Stimulated activated CD8-positive, alpha-beta memory T cell treated with anti-CD3 and anti-CD28 coated beads, Interleukin-7, amount 100 ng/mL, for 4 hours (primary cell): ENCODE measurements at places on chromosomes 4 and X.

DNA sequence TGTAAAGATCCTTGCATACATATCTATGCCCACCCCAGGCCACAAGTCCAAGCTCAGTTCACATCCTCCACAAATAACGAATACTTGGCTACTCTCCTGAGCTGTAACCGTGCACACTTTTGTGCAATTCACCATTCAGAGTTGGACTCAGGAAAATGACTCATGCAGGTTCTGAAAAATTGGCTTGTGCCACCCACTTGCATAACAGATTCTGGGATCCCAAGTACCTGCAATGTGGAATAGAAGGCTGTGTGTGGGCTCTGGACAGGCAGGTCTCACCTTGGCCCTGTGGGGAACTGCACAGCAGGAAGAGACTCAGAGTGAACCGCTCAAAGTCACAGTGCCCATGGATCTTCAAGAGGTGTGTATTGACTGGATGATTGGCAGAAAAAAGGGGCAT, 502.7 kb downstream of the PACRGL start:
- DNase-seq, result no peak

GRCh38 chrX:46865281-46865680, 28.4 kb downstream of the RP2 start:
- DNase-seq, result no peak

GRCh38 chr4:155582971-155583437, 83.6 kb upstream of the GUCY1A1 start:
- no peak for DNase-seq

DNA sequence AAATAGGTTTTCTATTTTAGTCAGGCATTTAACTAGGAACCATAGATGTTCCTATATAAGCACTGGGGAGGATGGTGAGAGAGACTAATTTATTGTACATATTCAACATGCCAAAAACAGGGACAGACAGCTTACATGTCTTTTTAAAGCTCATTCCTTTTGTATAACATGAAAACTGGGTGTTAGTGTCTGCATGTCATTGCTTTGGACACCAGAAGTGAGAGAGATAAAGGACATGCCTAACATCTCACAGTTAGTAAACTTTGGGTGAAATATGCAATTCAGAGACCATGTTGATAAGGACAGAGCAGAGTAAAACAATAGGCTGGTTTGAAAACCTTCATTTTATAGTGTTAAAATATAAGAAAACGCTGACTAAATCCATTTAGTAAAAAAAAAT, 860.0 kb upstream of the LCORL start:
- DNase-seq, result no peak

DNA sequence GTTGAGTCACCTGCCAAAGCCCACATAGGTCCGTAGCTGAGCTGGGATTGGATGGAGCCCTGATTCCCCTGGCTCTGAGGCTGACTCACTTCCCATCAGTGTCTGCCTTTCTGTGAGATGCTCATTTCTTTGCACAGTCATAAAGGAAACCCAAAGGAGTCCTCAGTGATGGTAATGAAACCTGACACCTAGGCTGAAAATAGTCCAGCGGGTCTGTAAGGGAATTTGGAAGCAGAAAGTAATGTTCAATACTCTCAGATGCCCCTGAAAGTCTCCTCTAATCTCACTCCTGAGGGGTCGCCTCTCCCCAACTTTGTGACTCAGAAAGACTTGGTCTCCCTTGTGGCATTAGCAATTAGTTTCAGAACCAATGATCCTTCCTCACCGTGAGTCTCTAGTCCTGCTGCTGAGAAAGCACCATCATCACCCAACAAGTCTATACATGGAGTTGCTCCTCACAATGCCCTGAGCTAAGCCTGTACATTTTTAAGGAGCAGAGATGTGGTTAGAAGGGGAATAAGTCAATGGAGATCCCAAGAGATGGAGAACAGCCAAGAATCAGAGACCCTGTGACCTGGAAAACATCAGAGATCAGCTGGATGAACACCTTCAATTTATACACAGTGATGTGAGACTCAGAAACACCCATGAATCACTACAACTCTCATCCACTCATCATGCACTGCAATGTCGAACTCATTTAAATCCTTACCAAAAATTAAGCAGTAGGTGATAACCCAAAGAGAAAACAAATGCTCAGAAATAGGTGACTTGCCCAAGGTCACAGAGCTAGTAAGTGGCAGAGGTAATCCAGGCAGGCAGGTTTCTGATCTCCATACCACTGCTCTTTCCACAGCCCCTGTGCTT, 219.0 kb upstream of the CPEB2 start:
- no peak for DNase-seq

DNA sequence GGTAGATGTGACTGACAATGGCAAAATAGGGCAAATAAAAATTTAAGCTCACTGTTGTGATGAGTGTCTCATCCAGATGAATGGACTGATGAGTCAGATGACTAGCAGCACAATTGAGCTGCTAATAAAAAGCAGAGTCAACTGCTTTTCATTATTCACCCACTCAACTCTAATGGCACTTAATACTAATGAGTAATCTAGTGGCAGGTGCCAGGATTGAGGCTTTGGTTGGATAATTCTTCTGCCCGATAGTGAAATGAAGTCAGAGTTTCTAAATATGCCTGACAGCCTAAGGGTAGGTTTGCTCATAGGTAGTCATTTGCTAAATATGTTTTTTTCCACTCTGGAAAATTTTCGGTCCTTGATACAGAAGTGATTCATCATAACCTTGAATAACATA, 10.4 kb downstream of the OGT start:
- no peak for DNase-seq

DNA sequence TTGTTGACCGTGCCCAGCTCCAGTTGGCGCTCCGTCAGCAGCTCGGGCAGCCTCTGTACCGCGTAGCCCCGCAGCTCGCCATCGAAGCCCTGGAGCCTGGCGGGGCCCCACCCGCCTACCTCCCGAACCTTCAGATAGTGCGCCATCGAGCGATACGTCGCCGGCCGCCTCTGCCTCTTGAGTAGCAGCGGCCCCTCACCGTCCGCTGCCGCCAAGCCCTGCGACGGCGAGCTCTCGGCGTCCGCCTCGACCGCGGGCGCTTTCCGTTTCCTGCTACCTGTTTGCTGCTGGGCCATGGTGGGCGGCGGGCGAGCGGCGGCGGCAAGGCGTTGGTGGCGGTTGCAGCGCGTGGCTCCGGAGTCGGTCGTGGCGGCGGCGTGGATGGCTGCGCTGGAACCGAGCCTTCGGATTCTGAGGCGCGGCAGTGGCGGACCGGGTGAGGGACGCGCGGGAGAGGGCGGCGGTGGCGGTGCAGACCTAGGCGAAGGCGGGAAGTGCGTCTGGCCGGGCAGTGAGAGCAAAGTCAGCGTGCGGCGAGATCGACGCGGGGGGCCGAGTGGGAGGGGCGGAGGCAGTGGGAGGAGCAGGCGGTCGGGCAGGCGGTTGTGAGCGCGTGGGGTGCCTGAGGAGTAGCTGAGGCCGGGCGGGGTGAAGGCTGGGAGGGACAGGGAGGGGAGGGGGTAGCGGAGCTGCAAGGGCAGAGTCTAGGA, at the start of gene DCAF12L1:
TSS of gene DCAF12L1 (minus strand) at position 502 of the 710 bp plus-strand sequence. CDS start at position 296, 206 bp downstream.
- DNase-seq, result no peak

- DNase-seq, result no peak
Measured at GRCh38 chrX:38768079-38768478, 33.2 kb upstream of the MID1IP1 start.

DNA sequence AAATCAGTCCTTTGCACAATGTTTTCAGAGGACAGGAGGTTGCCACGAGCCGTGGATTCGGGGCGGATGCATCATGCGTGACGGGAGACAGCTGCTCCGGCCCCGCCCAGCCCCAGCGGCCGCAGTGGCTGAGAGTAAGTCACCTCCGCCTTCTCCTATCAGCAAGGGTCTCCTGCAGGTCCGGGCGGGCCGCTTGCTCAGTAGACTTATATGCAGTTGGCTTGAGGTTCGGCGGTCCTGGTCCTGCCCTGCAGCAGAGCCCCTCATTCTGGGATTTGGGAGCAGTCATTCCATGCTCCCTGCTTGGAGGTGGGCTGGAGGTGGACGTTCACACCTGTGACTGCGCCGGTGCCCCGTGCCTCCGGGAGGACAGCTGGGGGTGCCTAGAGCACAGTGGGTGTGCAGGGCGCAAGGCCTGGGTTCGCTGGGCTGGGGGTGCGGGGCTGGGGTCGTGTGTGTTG, 86.3 kb upstream of the ADRA2C start:
- no peak for DNase-seq

DNA sequence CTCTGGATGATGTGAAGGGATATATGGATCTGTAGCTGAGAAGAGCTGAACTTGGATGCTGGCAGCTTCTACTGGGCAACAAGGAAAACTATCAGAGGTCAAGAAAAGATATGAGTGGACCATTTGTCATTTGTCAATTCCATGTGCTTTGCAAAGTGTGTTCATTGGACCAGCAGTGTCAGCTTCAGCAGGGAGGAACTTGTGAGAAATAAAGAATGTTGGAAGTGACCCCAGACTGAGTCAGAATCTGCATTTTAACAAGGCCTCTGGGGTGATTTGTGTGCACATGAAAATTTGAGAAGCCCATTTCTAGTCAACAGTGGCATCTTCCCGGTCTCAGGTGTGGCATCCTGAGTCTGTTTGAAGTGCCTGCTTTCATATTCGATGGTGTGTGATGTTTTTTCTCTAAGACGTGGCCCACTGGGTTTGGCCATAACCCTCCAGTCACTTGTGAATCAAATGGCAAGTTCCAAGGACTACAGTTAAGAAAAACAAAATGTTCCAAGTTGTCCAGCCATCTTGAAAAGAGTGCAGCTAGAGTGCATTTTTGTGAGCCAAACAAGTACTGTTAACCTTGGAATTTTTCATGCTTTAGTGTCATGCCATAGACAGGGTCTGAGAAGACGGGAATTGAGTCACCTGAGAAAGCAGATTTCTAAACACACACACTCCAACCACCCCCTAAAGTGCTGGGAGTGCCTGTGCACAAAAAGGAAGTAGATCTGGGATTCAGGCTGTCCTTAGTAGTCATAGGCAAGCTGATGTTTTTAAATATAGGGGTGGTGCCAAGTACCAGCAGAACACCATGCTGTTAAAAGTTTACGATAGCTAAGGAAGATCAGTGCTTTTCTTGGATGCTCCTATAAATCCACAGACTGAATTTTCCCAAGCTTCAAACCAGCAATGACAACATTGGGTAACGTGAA, 26.4 kb downstream of the GPM6B start:
- no peak for DNase-seq

DNA sequence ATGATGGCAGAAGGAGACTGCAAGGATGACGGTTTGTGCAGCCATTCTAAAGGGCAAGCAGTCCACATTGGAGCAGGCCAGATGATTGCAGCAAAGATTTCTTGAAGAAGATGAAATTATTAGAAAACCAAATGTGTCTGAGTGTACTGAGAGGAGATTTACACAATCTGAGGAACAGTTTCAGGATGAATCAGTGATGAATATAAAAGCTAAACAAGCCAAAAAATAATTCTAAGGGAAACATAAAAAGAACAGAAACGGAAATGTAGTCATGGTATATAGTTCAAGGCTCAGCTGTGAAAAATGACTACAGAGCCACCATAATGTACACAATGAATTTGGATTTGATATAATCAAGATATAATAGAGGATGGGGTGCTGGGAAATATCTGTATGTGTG, 168.5 kb downstream of the PDGFC start:
- no peak for DNase-seq

DNA sequence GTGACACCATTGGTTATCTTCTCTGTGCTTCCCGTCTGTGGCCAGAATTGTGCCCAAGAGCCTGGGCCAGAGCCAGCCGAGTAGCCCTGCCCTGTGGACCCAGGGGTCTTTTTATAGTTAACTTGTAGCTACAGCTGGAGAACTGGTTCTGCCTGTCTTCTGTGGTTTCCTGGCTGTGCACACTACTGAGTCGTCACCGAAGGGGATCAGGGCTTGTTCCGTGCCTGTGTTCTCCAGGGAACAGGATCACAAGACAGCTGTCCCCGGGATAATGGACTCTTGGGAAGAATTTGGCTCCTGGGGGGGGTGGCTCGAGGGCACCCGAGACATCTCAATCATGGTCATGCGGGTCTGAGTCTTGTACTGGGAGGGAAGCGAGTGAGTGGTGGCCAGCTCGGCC, 22.1 kb upstream of the OPN1LW start:
- DNase-seq, result no peak

- no peak for DNase-seq
Measured at GRCh38 chr4:168705121-168705520, 208.3 kb downstream of the PALLD start.

- DNase-seq, result no peak
Measured at GRCh38 chr4:69503558-69503957, 7.9 kb upstream of the UGT2B4 start.

DNA sequence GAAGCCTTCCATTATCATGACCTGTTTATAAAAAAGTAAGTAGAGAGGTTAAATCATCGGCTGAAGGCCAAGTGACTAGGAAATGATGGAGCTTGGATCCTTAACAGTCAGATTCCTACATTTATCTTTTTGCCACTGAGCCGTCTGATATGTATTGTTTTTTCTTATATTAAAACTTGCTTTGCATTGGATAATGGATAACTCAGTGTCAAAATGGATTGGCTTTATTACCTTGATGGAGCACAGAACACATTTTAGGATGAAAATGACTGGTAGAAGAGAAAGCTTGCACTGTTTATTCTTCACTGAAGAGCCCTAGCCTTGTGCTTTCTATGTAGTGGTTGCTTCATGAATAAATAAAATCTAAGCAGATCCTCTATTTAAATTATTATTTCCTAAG, 54.2 kb upstream of the TSPAN5 start:
- no peak for DNase-seq

- DNase-seq, result no peak
Measured at GRCh38 chrX:40459571-40460158, 121.1 kb upstream of the ATP6AP2 start.

DNA sequence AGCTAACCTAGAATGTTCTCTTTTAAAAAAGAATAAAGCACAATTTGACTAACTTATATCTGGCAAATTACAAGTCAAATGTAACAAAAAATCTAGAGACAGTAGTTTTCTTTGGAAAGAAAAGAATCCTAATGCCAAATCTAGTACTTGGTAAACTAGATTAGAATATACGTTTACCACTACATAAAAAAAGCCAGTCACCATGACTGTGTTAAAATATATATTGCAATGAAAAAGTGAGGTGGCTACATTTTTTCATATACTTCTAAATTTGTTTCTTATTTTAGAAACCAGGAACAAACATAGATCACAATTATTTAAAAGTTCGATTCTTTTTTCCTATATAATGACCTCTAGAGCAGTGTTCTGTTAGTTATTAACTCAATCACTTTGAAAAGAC, 29.6 kb upstream of the PPA2 start:
- no peak for DNase-seq

- no peak for DNase-seq
Measured at GRCh38 chr4:13182133-13182532, 302.0 kb downstream of the RAB28 start.

- DNase-seq, result no peak
Measured at GRCh38 chr4:10951306-10951705, 266.7 kb upstream of the CLNK start.

DNA sequence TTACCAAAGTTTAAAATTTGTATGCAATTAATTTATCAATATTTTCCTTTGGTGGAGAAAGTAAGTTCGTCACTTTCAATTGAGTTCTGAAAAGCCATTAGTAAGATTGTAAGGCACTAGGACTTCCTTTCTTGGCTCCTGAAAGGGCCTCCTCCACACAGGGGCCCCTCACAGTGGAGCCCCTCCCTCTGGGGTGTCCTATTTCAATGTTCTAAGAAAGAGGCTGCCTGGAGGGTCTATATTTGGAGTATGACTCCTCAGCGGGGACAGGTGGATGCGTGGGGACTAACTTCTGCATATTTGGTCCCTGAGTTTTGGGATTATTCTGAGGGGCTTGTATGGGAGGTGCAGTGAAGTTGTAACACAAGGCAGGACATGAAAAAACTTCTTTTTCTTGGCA, 1.6 kb upstream of the ARMCX4 start:
- DNase-seq, result no peak

GRCh38 chr4:119729835-119730670, 101.4 kb upstream of the PDE5A start:
- no peak for DNase-seq
